ENCODE measurements at places on chromosomes 1 and 21. TPM values are rescaled to one million over a fixed set of nuclear protein-coding genes. Genes with fewer than 3 reads are reported as not detected.

- DNase-seq: no peak
Measured at GRCh38 chr1:30507401-30508174, 215.8 kb downstream of the MATN1 start.

DNA sequence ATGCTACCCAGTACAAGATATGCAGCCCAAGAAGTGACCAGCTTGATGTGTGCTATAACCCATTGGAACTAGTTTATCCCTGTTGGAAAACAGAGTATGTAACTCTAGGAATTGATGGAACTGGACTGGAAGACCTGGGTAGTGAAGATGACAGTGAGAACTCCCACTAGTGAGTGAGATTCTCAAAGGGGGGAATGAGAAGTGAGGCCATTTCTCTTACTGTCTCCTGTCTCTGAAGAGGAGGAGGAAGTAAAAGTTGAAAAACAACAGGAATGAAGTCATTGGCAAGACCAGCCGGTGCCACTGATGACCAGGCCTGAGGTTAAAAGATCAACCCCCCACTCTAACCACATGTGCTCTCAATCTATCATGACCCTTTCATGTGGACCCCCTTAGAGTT, 20.9 kb downstream of the PLA2G2F start:
- DNase-seq: no peak

- no peak for DNase-seq
Measured at GRCh38 chr1:76607717-76608116, 259.6 kb upstream of the ST6GALNAC5 start.

GRCh38 chr21:35810431-35810970, 249.8 kb downstream of the SETD4 start:
- DNase-seq: no peak

DNA sequence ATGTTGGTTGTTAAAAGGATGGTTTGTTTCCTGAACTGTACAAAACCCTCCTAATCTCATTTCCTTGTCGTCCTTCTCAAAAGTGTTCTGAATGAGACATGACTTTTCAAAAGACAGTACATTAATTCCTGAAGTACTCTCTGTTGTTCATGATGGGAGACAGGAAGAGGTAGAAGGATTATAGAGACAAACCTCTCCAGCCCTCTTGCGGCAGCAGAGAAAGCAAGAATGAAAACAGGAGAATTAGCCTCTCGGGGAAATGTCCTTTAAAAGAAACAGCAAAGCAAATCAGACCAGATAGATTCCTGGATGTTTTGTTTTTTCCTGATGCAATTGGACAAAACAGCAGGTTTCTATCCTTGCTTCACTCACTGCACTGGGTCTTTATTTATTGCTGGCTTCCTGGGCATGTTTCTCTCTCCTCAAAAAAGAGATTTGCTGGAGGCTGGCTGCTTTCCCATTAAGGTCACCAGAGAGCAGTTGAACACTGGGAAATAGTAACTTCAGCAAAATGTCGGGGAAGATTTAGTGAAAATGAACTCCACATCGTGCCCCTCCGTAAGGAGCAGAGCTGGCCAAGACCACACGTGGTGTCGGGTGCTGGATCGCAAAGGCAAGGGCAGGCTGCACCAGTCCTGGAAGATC, 145.8 kb upstream of the SYT6 start:
- DNase-seq: no peak

GRCh38 chr1:75529488-75529887, 81.4 kb downstream of the SLC44A5 start:
- no peak for DNase-seq

DNA sequence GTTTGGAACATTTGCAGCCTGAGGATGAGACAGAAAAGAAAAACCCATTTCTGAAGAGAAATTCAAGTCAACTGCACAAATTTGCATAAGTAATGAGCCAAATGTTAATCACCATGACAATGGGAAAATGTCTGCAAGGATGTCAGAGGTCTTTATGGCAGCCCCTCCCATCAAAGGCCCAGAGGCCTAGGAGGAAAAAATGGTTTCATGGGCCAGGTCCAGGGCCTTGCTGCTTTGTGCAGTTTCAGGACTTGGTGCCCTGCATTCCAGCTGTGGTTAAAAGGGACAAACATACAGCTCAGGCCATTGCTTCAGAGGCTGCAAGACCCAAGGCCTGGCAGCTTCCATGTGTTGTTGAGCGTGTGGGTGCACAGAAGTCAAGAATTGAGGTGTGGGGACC, 13.4 kb downstream of the RBM11 start:
- no peak for DNase-seq

- no peak for DNase-seq
Measured at GRCh38 chr1:115172270-115172669, 83.0 kb upstream of the TSPAN2 start.

DNA sequence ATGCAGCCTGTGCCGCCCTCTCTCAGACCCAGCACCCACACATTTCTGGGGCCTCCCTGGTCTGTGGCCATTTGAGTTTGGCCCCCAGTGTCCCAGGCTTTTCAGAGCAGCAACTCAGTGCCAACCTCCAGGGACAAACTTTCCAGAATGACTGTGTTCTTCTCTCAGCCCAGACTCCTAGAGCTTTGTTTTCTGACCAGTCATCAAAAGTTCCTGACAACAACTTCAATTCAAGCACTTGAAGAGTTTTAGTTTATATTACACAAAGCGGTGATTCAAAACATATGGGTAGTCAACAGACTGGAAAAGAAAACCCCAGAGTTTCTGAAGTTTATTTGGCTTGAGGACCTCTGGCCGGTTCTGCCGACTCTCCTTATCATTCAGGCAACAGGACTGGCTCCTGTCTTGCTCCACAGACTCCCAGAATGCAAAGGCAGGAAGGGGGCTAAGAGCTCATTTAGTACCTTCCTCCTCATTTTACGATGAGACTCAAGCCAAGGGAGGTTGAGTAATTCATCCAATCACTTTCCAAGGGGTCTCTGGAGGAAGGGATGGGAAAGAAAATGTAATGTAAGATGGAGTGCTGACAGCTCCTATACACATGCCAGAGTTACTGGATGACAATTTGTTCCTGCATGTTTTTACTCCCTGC, 27.0 kb upstream of the TIAM1 start:
- no peak for DNase-seq

GRCh38 chr21:43328185-43328957, 98.6 kb downstream of the SIK1 start:
- DNase-seq: no peak

GRCh38 chr1:185528084-185528676, 206.0 kb upstream of the HMCN1 start:
- DNase-seq: no peak

DNA sequence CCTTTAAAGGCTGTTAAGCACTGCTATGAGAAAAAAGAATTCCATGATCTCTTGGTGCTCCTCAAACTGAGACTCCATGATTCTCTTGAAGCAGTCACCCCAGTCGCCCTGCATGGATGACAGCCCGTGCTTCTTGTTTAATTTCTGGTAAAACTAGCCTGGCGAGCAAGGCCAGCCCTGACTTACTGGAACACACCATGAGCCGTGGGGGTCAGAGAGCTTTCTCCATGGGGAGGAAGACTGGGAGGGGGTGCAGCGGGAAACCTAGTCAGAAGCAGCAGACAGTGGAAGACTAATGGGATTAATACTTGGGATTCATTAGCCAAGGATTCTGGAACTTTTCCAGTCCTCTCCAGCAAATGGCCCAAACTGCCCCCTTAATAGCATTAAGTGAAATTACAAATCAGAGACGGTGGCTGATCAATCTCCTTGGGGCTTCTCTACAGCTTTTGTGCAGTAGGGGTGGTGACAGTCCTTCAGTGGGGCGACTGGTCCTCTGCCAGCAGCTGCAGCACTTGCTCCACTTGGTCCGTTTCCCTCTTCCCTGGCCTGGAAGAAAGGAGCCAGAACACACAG, 57.2 kb upstream of the LRRN2 start:
- DNase-seq: no peak

DNA sequence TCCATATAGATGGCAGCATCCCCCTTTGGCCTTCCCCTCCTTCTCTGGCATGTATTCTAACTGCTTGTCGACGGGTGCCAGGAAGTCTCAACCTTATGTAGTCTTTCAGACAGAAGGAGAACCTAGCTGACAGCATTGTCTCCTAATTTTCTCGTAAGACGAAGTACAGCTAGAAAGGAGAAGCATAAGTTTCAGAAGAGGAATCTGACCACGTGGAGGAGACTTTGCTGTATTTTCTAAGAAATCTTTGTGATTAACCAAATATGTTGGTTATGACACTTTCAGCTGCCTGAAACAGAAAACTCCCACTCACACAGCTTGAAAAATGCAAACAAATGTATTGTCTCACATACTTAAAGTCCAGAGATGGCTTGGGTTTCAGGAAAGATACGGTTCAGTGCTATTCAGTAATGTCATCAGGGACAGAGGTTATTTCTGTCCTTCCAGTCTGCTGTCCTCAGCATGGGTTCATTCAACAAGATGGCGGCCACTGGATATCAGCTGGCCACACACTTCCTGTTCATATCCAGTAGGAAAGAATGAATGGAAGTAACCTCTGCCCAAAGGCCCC, 109.5 kb upstream of the ZNF648 start:
- no peak for DNase-seq

GRCh38 chr1:31831397-31832378, 15.9 kb upstream of the SPOCD1 start:
- DNase-seq: no peak

DNA sequence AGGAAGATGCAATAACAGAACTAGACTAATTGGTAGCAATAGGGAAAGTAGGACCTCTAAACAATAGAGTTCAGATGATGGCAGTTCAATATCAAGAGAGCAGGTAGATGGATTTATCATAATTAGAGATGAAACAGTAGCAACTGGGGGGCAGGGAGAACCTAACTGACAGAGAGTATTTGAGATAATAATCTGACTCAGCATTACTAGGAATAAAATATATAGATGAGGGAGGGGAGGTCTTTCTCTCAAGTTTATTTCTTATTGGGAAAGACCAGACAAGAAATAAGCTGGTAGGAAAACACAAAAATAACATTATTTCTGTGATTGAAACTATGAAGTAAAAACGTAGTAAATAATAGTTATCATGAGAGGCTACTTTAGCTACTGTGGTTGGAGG, 1656.7 kb upstream of the B3GALT2 start:
- no peak for DNase-seq

DNA sequence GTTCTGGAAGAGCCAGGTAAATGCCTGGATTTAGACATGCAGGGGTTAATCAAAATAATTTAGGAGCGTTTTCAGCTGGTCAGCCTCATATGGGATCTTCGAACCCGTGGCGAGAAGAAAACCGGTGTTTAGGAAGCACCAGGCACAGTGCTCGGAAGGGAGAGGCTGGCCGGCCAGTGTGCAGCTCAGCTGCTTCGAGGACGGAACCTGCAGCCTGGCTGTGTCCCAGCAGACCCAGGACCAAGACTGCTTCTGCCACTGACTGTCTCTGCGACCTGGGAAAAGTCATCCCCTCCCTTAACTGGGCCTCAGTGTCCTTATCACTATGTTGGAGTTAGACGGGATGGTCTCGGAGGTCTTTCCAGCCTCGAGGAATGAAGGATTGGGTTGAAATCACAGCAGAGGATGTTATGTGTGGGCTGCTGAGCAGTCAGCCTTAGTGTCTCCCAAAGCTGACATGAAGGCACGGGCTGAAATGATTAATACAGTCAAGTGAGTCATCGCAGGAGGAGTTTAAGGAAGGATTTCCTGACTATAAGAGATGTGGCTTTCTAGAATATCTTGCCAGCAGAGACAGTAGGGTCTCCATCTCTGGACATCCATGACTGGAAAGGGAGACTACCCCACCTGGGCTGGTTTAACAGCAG, 20.8 kb downstream of the PPFIA4 start:
- DNase-seq: no peak

GRCh38 chr21:42569732-42570301, 56.2 kb downstream of the SLC37A1 start:
- DNase-seq: no peak

- DNase-seq: no peak
Measured at GRCh38 chr1:116755681-116756080, 1.5 kb downstream of the CD2 start.

AKT3 gene
- 624 TPM for total RNA-seq

IQGAP3 gene
- 1.1 TPM for total RNA-seq

GJA9 gene
- total RNA-seq: not detected

RPE65 gene
- total RNA-seq: 0.16 TPM

RNASEL gene
- 4.1 TPM for total RNA-seq

CD101 gene
- total RNA-seq: 1.1 TPM

TNNT2 gene
- total RNA-seq: not detected

TBX15 gene
- total RNA-seq: 1.2 TPM

TMEM51 gene
- total RNA-seq: 1.4 TPM

ANP32E gene
- total RNA-seq: 20.3 TPM

KRTAP21-2 gene
- total RNA-seq: not detected

TCHH gene
- not detected for total RNA-seq

BARHL2 gene
- not detected for total RNA-seq
